ENCODE measurements at places on chromosomes 2 and 18.

DNA sequence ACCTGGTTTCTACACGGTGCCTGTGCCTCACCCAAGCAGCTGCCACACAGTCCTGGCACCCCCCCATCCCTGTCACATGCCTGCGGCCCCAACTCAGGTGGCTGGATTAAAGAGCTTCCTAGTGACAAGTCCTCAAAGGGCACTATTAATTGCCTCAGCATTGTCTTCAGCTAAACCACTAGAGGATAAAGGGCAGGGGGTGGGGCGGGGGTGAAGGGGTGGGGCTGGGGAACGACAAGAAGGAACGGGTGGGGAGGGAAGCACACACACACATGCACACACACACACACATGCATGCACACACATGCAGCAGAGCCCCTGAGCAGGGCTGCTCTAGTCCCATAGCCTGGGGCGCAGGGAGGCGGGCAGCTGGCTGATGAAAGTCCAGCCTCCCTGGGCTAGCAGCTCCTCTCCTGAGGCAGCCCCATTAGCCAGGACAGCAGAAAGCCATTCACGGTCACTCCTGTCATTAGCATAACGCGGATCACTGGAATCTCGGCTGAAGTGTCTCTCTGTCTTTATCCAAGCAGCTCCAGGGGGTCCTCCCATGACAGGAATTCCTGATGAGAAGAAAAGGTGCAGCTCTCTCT lies 7.4 kb upstream of the TEX261 start:
- no peak for DNase-seq

GRCh38 chr2:20446255-20446916 lies 488 bp upstream of the RHOB start:
- DNase-seq, result no peak

DNA sequence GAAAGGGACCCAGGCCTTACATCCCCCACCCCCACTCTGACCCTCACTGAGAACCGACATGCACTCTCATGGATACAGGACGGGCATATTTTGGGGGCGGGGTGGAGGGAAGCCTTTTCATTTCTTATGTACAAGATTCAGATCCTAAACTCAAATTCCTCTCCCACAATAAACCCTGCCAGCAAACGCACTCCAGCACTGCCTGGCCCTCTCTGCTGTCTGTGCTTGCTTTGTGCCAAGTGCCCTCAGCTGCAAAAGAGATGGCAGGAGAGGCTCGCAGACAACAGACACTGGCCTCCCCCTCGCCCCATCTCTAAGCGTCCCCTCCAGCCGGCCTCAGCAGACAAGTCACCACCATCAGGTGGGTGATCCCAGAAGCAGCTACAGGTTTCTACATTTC lies 42.4 kb downstream of the FAM168B start:
- no peak for DNase-seq

- no peak for DNase-seq
Observed at GRCh38 chr2:194301946-194302345, 1355.1 kb upstream of the SLC39A10 start.

- DNase-seq, result no peak
Observed at GRCh38 chr2:20966061-20966595, 77.7 kb downstream of the APOB start.

- no peak for DNase-seq
Observed at GRCh38 chr2:204550751-204551511, 5.7 kb downstream of the PARD3B start.

- DNase-seq, result peak; percentile 10
Observed at GRCh38 chr2:33292981-33293595, 183.4 kb upstream of the RASGRP3 start.

DNA sequence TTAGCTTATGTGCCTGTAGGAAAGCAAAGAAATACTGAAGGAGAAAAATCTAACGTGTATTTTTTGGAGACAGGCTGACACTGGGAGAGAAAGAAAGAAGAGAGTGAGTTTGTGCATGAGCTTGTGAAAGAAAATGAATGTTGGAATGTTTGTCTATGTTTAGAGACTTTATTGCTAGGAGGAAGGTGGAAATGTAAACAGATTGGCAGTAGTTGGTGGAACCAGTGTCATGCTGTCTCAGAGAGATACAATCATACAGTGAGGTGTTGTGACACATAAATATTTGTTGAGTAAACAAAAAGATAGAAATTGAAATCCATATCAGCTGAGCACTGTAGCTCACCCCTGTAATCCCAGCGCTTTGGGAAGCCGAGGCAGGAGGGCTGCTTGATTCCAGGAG lies 222.2 kb upstream of the MEIS1 start:
- no peak for DNase-seq

All from brain pericyte (primary cell).